ENCODE measurements at places on chromosomes 3 and 15. TPM values are rescaled to one million over a fixed set of nuclear protein-coding genes. Genes with fewer than 3 reads are reported as not detected.
A peak's percentile ranks its signal among the peaks of the same experiment; 100 is the strongest.

Gene STARD5
- 1.4 TPM for total RNA-seq

Gene FRMD4B
- total RNA-seq, result 13.8 TPM

- H3K4me3 ChIP-seq, result no peak overlapping the region
- no peaks in the 10 kb centered on the region for H3K27me3 ChIP-seq
Observed at GRCh38 chr3:155362808-155363689, 69.6 kb upstream of the STRIT1 start.

- H3K4me3 ChIP-seq, result no peak overlapping the region
- DNase-seq, result no peak
- H3K27ac ChIP-seq, result no peak overlapping the region
- no peaks in the 10 kb centered on the region for H3K36me3 ChIP-seq
- peaks cover 9% of the 10 kb centered on the region for H3K4me1 ChIP-seq
Observed at GRCh38 chr3:56775445-56775837, 26.3 kb downstream of the ARHGEF3 start.

DNA sequence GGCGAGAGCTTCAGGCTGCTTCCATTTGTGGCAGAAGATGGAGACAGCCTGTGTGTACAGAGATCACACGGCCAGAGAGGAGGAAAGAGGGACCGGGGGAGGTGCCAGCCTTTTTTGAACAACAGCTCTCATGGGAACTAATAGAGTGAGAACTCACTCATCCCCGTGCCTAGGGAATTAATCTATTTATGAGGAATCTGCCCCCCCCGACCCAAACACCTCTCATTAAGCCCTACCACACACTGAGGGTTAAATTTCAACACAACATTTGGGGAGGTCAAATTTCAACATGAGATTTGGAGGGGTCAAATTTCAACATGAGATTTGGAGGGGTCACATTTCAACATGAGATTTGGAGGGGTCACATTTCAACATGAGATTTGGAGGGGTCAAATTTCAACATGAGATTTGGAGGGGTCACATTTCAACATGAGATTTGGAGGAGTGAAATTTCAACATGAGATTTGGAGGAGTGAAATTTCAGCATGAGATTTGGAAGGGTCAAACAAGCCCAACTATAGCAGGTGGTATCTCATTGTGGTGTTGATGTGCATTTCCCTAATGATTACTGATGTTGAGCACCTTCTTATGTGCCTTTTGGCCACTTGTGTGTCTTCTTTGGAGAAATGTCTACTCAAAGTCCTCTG lies 20.6 kb upstream of the RFTN1 start:
- no peaks in the 10 kb centered on the region for H3K36me3 ChIP-seq
- no peak overlapping the region for H3K27ac ChIP-seq
- H3K27me3 ChIP-seq, result peaks cover 65% of the 10 kb centered on the region
- H3K4me1 ChIP-seq, result no peaks in the 10 kb centered on the region
- no peak for DNase-seq
- no peak overlapping the region for H3K4me3 ChIP-seq

DNA sequence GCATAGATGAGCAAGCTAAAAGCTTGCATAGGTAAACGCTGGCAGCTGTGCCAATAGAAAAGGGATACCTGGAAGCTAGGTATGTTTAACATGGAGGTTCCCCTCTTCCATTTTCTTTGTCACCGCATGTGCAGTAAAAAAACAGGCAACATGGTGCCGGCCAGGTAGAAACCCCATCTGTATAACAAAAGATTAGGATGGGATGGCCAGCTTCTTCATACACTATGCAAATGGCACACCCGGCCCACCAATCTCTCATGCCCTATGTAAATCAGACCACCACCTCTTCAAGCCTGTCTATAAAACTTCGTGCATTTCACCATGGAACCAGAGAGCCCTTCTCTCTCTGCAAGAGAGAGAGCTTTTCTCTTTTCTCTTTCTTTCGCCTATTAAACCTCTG lies 224.3 kb upstream of the P2RY1 start:
- DNase-seq, result no peak
- H3K4me3 ChIP-seq, result no peak overlapping the region
- no peaks in the 10 kb centered on the region for H3K36me3 ChIP-seq
- H3K27me3 ChIP-seq, result no peaks in the 10 kb centered on the region
- peaks cover 10% of the 10 kb centered on the region for H3K4me1 ChIP-seq

DNA sequence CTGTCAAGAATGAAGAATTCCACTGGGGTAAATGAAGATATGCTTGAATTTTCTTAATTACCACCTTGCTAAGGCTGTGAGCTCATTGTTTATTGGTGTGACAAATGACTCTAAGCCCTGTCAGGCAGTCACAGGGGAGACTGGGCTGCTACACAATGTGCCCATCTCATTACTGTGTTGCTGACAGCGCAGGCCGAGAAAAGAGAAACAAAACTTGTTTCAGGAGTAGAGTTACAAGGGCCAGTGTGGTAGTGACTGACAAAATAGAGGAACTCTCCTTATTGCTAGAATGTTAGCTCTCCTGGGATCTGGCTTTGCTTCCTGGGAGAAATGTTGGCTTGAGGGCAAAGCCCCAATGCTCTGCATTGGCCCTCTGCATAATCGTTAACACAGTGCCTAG lies 130.4 kb upstream of the CRBN start:
- H3K4me1 ChIP-seq, result no peaks in the 10 kb centered on the region
- no peak overlapping the region for H3K27ac ChIP-seq
- no peaks in the 10 kb centered on the region for H3K27me3 ChIP-seq
- no peak for DNase-seq

DNA sequence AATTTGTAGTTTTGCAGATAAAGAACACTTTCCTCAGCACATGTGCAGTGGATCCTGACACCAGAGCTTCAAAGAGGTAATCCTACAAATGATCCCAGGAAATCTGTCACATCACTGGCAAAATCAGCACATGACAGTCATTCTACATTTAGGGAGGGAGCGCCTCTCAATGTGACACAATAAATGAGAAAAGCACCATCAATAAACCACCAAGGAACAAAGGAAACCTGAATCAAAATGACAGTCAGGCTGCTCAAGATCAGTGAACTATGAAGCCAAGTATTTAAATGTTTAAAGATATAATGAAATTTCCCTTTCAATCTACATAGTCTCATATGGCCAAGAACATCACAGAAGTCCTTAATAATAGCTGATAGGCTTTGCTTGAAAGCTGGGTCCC lies 119.5 kb downstream of the LRRN1 start:
- H3K27ac ChIP-seq, result no peak overlapping the region
- H3K4me1 ChIP-seq, result no peaks in the 10 kb centered on the region
- no peak for DNase-seq
- no peaks in the 10 kb centered on the region for H3K36me3 ChIP-seq
- no peak overlapping the region for H3K4me3 ChIP-seq
- H3K27me3 ChIP-seq, result no peaks in the 10 kb centered on the region

DNA sequence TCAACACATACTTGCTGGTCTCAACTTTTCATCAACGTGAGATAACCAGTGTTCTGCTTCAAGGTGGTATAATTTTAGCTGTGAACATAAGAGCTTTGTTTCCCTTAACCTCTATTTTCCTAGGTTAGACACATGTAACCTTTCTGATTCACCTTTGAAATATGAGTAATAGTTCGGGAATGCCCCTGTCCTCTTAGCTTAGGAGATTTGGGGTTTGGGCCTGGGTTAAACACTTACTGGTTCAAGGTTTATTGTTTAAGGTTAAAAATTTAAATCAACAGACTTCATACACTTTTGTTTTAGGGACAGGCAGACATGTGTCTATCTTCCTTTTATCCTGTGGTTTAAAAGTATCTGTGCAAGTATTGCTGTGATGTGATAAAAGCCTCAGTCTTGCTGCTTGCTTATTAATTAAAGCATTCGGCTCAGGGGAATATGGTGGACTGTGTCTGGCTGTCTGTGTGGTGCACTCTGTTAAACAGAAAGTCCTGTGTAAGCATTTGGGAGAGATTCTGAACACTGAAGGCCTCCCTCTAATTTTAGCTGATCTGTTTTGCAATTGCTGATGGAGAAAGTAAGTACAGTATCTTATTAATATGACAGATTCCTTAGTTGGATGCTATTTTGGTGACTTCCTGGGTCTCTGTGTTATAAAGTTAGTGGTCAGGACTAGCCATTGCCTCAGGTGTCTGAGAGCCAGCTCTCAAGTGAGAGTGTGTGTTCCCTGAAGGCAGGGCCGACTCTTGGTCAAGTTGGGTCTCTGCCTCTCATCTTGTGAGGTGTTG lies 81.8 kb downstream of the USP13 start:
- no peak overlapping the region for H3K4me3 ChIP-seq
- DNase-seq, result no peak
- peaks cover 35% of the 10 kb centered on the region for H3K4me1 ChIP-seq
- no peaks in the 10 kb centered on the region for H3K27me3 ChIP-seq

DNA sequence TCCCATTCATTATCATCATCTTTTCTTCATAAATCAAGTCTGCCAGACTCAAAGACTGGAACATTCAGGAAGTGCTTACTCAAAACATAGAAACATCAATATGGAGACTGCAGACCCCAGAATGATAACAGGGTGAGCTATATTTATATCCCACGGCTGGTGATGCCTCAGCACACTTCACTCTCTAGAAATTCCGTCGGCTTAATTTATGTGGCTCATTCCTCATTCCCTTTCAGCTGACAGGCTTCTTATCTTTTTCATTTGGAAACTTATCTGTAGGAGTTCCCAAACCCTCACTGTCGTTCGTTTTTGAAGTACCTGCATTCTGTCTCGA lies 45.5 kb downstream of the RFTN1 start:
- no peak for DNase-seq
- no peaks in the 10 kb centered on the region for H3K36me3 ChIP-seq
- H3K27me3 ChIP-seq, result peaks cover 10% of the 10 kb centered on the region
- no peak overlapping the region for H3K27ac ChIP-seq

- H3K27ac ChIP-seq, result no peak overlapping the region
- H3K36me3 ChIP-seq, result no peaks in the 10 kb centered on the region
- no peaks in the 10 kb centered on the region for H3K4me1 ChIP-seq
- peaks cover 1% of the 10 kb centered on the region for H3K27me3 ChIP-seq
Observed at GRCh38 chr15:81752546-81752942, 293.3 kb downstream of the MEX3B start.

GRCh38 chr15:29542994-29543393 lies 273.4 kb upstream of the NSMCE3 start:
- DNase-seq, result no peak
- peaks cover 4% of the 10 kb centered on the region for H3K27me3 ChIP-seq
- no peaks in the 10 kb centered on the region for H3K36me3 ChIP-seq
- H3K4me1 ChIP-seq, result no peaks in the 10 kb centered on the region

GRCh38 chr15:87155771-87156170 lies 1076.1 kb downstream of the AGBL1 start:
- no peaks in the 10 kb centered on the region for H3K4me1 ChIP-seq
- H3K36me3 ChIP-seq, result no peaks in the 10 kb centered on the region
- no peaks in the 10 kb centered on the region for H3K27me3 ChIP-seq
- no peak for DNase-seq
- no peak overlapping the region for H3K4me3 ChIP-seq

DNA sequence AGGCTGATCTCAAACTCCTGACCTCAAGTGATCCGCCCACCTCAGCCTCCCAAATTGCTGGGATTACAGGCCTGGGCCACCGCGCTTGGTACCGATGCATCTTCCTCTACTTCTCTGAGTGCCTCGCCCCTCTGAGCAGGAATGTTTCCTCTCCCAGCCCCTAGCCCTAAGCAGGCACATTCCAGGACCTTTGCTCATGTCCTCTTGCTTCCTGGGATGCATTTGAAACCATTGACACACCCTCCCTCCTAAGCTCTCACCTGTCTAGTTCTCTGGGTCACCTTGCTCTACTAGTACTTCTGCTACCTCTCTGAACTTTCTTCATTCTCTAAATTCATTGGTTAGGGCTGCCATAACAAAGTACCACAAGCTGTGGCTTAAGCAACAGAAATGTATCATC lies 17.9 kb upstream of the UACA start:
- no peaks in the 10 kb centered on the region for H3K36me3 ChIP-seq
- no peak overlapping the region for H3K27ac ChIP-seq
- no peaks in the 10 kb centered on the region for H3K27me3 ChIP-seq
- H3K4me1 ChIP-seq, result peaks cover 62% of the 10 kb centered on the region

GRCh38 chr15:66897971-66898370 lies 167.4 kb upstream of the SMAD3 start:
- H3K27me3 ChIP-seq, result no peaks in the 10 kb centered on the region
- DNase-seq, result no peak
- no peak overlapping the region for H3K4me3 ChIP-seq
- peaks cover 19% of the 10 kb centered on the region for H3K4me1 ChIP-seq
- H3K27ac ChIP-seq, result no peak overlapping the region
- H3K36me3 ChIP-seq, result no peaks in the 10 kb centered on the region

DNA sequence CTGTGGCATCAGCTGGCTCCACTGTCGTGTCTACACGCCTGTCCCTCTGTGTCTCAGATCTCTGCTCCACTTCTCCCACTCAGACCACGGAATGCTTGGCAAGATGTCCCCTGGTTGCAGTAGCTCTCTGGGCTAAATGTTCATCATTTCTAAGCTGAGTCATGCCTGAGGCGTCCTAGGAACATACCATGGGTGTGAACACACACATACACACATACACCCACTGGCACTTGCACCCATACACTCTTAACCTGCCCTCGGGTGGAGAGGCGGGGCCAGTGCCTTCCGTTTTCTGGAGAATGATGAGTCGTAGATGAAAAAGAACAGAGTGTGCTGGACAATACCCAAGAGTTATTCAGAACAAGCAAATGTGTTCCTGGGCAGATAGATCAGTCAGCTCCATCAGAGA lies 72.4 kb downstream of the SENP2 start:
- peak overlapping the region; percentile 4 for H3K27ac ChIP-seq
- DNase-seq, result peak; percentile 34
- H3K4me3 ChIP-seq, result no peak overlapping the region

- H3K27me3 ChIP-seq, result no peaks in the 10 kb centered on the region
- peaks cover 17% of the 10 kb centered on the region for H3K4me1 ChIP-seq
- no peak for DNase-seq
- no peak overlapping the region for H3K4me3 ChIP-seq
- no peaks in the 10 kb centered on the region for H3K36me3 ChIP-seq
Observed at GRCh38 chr3:175732017-175732416, 872.9 kb downstream of the NAALADL2 start.

DNA sequence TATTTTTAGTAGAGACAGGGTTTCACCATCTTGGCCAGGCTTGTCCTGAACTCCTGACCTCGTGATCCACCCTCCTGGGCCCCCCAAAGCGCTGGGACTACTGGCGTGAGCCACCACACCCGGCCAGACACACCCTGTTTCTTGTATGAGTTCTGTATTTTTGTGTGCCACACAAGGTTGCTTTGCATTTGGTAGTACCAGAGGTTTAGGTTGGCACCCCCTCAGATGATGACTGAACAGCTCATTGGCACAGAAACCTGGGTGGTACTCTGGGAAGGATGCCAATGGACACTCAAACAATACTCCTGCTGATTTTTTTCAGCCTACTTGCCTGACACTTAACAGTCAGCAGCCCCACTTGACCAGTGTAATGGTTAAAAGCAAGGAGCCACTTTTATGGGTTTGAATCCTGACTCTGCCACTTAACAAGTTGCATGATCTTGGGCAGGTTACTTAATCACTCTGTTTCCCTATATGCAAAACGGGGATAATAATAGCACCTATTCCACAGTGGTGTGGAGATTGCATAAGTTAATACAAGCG lies 39.2 kb upstream of the BCL2A1 start:
- peak overlapping the region; percentile 52 for H3K27ac ChIP-seq
- H3K4me1 ChIP-seq, result peaks cover 30% of the 10 kb centered on the region
- H3K27me3 ChIP-seq, result no peaks in the 10 kb centered on the region
- DNase-seq, result peak; percentile 31
